Heart right ventricle (tissue), 16 donors: ENCODE measurements at places on chromosomes 1 and 21.
A peak's percentile ranks its signal among the peaks of the same experiment; 100 is the strongest.

DNA sequence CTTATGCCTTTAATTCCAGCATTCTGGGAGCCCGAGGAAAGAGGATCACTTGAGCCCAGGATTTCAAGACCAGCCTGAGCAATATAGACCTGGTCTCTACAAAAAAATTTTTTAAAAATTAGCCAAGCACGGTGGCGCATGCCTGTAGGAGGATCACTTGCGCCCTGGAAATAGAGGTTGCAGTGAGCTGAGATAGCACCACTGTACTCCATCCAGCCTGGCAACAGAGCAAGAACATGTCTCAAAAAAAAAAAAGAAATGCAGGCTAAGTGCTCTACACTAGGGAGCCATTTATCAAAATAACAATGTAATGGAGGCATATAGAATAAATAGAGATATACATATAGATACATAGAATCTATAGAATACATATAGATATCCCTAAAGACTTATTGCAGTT lies 23.3 kb downstream of the CEPT1 start:
- DNase-seq: no peak

GRCh38 chr21:17667256-17667655 lies 54.6 kb upstream of the BTG3 start:
- DNase-seq: no peak

GRCh38 chr1:36248250-36248894 lies 24.1 kb downstream of the THRAP3 start:
- no peak for DNase-seq

- DNase-seq: no peak
Observed at GRCh38 chr1:203041351-203041932, 15.2 kb downstream of the PPFIA4 start.

DNA sequence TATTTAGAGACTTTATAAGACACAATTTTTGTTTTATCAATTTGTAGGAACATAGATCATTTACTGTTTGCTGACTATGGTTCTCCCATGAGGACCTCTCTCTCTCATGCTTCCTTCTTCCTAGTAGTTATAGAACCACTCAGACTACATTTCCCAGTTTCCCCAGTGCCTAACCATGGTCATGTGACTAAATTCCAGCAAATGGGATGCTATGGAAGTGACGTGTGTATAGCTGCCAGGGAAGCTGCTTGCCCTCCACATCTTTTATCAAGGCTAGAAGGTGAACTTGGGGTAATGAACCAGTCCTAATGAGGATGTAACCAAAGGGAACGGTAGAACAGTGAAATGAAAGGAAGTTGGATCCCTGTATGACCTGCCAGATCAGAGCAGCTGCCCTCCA lies 184.0 kb downstream of the MIS18A start:
- no peak for DNase-seq

GRCh38 chr1:245363461-245364200 lies 208.8 kb downstream of the KIF26B start:
- DNase-seq: no peak

- peak; percentile 75 for DNase-seq
Observed at GRCh38 chr1:37808369-37809319, 636 bp upstream of the YRDC start.

DNA sequence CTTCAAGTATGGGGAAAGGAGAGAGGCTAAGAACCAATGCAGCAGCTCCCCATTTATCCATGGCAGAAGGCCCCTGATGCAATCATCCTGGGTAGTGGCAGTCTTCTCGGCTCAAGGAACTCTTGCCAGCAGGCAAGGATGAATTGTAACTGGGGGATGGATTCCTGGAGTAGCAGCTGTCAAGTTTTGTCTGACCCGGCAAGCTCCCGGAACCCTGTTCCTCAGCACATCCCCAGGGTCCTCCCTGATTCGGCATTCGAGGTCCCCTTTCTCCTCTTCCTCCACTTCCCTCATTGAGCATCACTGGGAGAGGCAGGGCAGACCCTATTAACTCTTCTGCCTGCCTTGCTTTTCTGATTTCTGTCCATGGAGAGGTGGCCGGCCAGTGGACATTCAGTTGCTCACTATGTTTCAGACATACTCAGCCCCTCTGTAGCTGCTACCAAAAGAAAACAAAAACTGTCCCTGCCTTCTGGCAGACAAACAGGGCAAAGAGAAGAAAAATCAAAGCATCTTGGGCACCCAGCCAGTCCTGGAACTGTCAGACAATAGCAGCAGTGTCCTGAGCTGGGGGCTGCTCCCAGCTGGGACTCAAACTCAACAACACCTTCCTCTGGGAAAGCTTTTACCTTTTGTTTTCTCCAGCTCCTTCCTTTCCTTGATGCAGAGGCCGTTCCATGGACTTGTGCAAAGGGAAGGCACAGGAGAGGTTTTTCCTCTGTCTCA lies 5.6 kb upstream of the PTCH2 start:
- no peak for DNase-seq

- DNase-seq: no peak
Observed at GRCh38 chr1:81466961-81467360, 333.8 kb upstream of the ADGRL2 start.

GRCh38 chr1:245942856-245943255 lies 564.2 kb downstream of the SMYD3 start:
- no peak for DNase-seq

DNA sequence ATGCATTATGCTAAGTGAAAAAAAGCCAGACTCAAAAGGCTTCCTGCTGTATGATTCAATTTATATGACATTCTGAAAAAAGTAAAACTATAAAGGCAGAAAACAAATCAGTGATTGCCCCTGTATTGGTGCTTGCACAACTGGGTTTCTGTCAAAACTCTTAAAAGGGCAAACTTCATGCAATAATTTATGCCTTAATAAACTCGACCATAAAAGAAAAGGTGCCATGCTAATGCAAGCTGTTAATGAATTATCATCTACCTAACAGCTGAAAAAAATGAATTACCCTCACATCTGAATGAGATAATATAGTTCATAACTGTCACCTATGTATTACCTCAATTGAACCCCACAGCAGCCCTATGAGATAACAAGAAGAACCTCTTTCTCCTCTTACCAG lies 120.8 kb upstream of the ATP1A1 start:
- no peak for DNase-seq

DNA sequence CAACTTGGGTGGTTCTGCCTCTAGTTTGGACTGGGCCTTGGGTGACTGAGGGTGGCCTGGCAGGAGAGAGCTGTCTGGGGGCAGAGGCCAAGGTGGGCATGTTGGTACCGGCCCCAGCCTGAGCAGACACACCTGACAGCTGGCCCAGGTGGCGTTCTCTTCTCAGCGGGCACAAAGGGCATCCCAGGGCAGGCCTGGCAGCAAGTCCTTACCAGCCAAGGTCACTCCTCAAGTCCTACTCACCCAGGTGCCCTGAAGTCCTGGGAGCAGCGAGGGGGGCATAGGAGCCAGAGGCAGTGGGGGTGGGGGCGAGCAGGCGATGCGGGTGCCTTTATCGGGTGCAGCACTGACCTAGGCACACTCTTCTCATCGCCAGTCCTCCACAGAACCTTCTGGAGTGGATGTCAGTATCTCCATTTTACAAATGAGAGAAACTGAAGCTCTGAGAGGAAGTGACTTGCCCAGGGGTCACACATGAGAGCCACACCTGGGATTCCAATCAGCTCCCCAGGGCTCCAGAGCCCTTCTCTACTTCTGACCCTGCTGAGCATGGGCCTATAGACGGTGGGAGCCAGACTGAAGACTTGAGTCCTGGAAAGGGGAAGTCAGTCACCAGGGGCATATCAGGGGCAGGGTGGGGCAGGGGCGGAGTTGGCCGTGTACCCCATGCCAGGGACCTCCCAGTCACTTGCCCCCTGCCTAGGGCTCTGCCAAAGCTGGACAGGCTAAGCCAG lies 587 bp upstream of the SLC25A34 start:
- DNase-seq: no peak

DNA sequence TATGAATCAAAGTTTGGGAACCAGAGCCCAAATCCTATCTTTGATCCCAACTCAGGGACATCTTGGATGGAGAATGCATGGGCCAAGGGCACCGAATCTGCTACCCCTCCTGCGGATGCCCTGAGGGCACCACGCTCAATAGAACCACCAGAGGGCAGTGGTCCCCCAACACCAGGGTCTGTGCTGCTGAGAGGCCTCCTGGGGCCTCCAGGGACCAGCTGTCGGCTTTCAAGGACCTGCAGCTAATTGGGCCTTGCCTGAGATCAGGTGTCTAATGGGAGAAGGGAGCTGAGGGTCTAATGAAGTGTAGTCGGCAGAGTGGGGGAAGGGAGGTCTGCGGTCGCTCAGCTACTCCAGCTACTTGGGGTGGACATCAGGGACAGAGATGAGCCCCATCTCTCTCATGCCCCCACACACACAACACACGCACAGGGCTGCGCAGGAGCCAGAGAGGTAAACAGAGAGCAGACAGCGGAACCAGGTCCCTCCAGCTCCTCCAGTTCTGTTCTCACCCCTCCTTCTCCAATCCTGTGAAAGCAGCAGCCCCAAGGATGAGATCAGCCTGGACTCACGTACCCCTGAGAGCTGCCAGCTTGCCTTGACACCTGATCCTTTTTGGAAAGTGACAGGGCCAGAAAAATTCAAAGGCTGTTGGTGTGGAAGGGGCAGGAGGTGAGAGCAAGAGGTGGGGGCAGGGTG lies 34.9 kb upstream of the PPP1R15B start:
- DNase-seq: peak; percentile 79

GRCh38 chr1:26142159-26142558 lies 16.7 kb upstream of the FAM110D start:
- DNase-seq: no peak
